ENCODE measurements at places on chromosomes 13 and 19.

DNA sequence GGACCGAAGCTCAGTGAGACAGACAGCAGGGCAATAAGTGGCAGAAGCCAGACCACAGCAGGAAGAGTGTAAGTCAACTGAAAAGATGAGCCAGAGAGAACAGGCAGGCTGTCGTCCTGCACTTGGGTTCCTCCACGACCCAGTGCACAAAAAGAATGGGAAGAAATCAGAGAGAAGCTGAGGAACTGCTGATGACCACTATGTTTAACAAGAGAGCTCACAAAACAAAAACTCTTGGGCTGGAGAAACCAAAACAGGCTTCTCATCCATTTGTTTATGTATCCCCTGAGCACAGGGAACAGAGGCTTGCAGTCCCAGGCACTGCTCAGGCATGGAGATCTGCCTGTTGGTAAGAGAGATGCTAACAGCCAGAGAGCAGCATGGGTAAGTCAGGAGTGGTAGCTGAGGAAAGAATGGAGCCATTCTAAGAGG lies 14.0 kb downstream of the AKAP8L start:
- DNase-seq: no peak

GRCh38 chr19:2799273-2800020 lies 14.1 kb downstream of the THOP1 start:
- DNase-seq: no peak

GRCh38 chr13:34459856-34460255 lies 482.2 kb upstream of the NBEA start:
- no peak for DNase-seq

DNA sequence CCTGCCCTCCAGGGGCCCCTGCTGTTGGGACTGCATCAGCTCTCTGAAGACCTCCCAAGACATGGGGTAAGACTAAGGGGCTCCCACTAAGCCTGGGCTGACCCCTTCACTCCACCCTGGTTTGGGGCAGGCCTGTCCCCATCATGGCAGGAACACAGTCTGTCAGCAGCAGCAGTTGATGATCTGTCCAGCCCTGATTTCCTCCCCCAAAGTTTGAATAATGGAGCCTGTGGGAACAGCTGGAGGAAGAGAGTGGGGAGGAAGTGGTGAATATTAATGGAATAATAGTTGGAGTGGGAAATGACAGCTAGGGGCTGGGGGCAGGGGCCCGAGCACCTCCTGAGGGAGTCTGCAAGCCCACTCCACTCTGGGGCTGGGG lies 1.3 kb upstream of the B3GNT8 start:
- no peak for DNase-seq

Measured in muscle of leg (tissue), 16 donors.